ENCODE measurements at places on chromosomes 13 and 19.

DNA sequence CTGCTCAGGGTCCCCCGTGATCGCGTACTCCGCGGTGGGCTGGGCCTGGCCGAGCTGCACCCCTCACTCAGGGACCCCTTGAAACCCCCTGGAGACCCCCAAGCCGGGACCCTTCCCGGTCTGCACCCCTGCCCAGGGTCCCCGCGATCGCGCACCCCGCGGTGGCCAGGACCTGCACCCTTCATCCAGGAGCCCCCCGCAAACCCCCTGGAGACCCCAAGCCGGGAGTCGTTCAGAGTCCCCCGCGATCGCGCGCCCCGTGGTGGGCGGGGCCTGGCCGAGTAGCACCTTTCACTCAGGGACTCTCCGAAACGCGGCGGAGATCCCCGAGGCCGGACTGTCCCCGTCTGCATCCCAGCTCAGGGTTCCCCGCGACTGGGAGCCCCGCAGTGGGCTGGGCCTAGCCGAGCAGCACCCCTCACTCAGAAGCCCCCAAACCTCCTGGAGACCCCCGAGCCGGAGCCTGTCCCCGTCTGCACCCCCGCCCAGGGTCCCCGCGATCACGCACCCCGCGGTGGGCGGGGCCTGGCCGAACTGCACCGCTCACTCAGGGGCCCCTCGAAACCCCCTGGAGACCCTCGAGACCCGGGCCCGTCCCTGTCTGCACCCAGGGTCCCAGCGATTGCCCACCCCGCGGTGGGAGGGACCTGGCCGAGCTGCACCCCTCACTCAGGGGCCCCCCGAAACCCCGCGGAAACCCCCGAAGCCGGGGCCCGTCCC is 748 bp downstream of the LMNB2 start:
- DNase-seq: peak; percentile 34

DNA sequence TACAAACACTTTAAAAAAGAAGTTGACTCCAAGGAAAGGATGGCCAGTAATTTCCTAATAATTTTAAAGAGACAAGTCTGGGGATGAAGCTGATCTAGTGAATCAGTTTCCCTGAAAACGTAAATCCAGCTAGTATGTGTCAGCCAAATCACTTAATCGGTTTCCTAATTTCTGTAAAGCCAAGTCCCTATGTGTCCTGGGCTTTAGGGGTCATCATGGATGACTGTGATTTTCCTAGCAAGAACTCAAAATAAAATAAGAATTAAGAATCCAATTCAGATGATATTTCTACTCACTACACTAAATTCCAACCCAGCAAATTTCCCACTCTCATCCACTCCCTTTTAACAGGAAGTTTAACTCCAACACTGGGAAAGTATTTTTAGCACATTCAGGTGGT is 35.9 kb downstream of the ELF1 start:
- no peak for DNase-seq

- DNase-seq: no peak
Observed at GRCh38 chr13:23805821-23806220, 83.4 kb downstream of the MIPEP start.

DNA sequence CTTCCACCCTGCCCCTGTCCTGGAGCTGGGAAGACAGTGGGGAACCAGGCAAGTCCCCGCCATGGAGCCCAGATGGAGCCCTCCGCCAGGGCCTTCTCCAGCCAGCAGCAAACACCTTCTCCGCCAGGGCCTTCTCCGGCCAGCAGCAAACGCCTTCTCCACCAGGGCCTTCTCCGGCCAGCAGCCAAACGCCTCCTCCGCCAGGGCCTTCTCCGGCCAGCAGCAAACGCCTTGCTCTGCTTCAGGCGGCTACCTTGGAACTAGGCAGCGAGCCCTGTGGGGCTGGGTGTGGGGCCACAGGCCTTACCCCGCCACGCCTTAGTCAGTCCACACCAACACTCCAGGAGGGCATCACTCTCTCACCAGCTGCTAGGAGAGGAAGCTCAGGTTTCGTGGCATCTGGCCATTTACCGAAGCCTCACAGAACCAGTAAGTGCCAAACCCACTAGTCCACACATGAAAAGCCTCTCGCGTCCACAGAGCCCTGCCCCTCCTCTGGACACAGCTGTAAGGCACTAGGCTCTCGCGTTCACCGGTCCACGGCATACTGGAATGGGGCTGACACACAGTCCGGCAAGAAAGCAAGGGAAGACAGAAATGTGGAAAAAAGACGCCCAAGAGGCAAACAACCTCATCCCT is 41.0 kb downstream of the MLLT1 start:
- DNase-seq: no peak

DNA sequence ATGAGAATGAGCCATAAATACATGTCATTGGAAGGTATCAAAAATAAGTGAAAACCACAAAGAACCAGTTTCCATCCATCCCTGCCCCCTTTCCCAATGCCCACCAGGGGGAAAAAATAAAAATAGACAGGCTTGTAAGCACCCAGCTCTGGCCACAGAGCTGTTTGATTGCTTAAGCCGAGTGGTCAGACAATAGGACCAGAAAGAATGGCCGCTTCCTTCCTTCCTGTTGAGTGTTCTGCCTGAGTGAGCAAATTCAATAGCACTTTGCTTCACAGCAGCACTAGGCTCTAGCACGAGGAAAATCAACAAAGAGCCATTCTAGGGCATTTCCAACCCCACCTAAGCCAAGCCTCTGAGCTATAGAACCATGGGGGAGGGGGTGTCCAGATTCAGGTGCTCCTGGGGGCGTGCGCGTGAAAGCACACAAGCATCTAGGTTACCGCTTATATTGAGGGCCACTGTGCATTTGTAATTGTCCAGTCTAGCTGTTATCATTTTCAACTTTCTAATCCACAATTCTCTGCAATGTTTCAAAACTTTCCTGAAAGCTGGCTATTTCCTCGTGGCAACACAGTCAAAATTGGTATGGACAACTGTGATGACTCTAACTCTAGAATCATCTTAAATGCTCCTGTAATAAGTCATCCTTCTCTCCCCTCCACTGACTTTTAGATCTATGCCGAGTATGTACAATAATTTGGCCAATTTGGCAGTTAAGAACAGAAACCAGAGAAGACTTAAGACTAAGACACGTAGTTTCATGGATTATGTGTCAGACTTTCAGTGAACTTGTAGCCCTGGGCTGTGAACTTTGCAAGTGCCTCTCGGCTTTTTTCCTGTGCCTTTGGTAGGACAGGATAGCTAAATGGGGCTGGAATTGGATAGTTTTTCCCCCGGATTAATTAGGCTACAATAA is 64.3 kb downstream of the SPRY2 start:
- no peak for DNase-seq

GRCh38 chr13:91896547-91896946 is 498.1 kb downstream of the GPC5 start:
- no peak for DNase-seq

- no peak for DNase-seq
Observed at GRCh38 chr19:11478167-11479089, 2.4 kb downstream of the ELAVL3 start.

DNA sequence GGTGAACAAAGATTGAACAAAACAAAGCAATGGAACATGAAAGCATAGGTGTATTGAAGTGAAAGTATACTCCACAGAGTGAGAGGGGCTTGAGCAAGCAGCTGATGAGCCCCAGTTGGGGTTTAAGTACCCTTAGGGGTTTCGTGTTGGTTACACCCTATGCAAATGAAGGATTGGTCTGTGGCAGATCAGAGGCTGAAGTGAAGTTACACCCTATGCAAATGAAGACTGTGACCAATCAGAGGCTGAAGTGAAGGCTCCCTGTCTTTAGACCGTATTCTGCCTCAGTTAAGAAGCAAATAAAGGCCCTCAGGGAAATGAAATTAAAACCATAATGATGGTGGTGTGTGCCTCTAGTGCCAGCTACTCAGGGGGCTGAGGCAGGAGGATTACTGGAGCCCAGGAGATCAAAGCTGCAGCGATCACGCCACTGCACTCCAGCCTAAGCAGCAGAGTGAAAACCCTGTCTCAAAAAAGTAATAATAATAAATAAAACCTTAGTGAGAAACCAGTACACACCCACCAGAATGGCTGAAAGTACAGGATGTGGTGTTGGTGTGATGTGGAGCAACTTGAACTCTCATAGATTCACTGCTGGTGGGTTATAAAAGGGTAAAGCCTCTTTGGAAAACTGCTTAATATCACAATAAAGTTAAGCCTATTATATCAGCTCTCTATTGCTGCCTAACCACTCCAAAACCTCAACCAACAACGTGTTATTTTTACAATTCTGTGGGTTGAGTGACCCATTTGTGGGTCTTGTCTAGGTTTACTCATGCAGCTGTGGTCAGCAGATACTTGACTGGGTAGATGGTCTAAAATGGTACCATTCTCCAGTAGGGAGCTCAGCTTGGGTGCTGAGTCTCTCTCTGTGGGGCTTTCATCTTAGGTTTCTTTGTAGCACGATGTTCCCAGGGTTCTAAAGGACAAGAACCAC is 12.8 kb upstream of the UPF3A start:
- DNase-seq: no peak

DNA sequence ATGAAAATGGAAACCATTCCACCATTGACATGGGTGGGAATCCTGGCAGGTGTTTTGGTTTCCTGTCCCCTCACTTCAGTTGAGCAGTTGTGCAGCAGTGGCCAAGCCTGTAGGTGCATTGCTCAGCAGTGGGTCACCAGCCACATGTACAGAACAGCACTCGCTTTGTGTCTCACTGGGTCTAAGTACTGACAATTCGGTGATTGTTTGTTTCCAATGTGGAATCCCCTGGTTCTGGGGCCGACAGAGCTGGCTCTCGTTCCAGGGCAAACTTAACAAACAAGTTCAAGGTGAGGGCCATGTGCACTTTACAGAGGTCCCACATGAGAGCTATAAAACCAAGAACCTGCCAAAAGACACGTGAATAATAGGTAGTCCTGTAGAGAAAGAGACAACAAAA is 54.1 kb upstream of the SPATA13 start:
- DNase-seq: no peak

DNA sequence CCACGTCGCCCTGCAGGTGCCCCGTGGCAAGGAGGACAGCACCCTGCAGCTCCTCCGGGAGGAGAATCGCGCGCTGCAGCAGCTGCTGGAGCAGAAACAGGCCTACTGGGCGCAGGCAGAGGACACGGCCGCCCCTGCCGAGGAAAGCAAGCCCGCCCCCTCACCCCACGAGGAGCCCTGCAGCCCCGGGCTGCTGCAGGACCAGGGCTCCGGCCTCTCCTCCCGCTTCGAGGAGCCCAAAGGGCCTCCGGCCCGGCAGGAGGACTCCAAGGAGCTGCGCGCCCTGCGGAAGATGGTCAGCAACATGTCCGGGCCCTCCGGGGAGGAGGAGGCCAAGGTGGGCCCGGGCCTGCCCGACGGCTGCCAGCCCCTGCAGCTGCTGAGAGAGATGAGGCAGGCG is 11.6 kb downstream of the CBY2 start:
- DNase-seq: no peak

- no peak for DNase-seq
Observed at GRCh38 chr13:91719033-91719432, 320.6 kb downstream of the GPC5 start.

GRCh38 chr19:49217382-49217781 is 59.8 kb downstream of the TRPM4 start:
- no peak for DNase-seq

DNA sequence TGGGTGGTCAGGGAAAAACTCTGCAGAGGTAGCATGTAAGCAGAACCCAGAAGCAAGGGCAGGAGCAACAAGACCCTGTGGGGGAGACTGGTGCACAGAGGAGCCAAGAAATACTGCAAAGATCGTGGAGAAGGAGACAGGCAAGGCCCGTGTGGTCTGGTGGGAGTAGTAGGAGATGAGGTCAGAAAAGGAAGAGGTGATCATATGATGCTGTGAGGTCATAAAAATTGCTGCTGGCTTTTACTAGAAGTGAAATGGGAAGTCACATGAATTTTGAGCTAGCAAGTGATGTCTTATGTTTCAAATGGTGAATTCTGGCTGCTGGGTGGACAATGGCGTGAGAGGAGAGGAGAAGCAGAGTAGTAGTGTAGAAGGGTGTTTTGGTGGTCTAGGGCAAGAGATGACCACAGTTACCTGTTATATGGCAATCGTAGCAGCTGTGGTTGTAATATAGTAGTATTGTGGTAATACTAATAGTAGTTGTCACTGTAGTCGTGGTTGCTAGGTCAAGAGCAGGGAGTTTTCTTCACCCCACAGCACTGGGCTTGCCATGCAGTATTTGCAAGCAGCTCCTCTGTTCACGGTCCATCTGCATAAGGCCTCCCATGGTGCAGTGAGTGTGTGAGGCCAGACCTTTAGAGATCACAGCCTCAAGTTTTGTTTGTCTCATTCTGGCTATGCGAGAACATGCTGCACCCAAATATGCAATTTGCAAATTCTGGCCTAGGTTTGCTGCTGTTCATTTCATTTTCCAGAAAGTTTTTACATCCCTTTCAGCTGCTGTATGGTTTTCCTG is 205.0 kb downstream of the TSHZ3 start:
- DNase-seq: no peak

- DNase-seq: no peak
Observed at GRCh38 chr19:3233831-3234230, 9.4 kb downstream of the CELF5 start.

DNA sequence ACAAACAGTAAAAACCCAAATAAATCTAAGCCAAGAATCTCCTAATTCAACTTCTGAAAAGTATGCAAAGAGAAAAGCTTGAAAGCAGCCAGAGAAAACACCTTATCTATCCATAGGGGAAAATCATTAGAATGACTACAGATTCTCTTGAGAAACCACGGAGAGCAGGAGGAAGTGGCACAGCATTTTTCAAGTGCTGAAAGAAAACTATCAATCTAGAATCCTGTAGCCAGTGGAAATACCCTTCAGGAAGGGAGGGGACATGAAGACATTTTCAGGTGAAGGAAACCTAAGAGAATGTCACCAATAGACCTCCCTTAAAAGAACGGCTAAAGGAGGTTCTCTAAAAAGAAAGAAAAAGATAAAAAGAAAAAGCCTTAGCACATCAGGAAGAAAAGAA is 66.2 kb upstream of the XPO4 start:
- DNase-seq: no peak

GRCh38 chr13:99237981-99238662 is 20.1 kb downstream of the GPR18 start:
- no peak for DNase-seq

- DNase-seq: no peak
Observed at GRCh38 chr19:53789708-53790678, 34.1 kb downstream of the NLRP12 start.

- DNase-seq: no peak
Observed at GRCh38 chr13:80844164-80844563, 503.2 kb upstream of the SPRY2 start.

DNA sequence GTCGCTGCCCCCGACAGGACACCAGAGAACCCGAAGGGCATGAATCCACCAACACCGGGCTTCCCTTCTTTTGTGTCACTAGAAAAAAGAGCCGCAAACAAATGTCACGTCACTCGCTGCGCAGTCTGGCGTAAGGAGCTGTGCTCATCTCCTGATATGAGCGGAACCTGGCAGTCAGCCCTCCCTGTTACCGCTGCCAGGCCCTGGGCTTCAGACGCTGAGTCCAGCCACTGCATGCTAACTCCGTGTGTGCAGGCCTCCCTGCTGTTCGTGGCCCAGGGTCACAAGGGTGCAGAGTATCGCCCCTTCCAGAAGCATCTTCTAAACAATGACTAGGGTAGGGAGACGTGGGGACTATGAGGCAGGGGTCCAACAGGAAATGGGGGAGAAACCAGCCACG is 71.3 kb downstream of the SLC7A1 start:
- no peak for DNase-seq

GRCh38 chr13:97131447-97131846 is 90.7 kb upstream of the MBNL2 start:
- DNase-seq: no peak

GRCh38 chr13:109394311-109394988 is 391.9 kb downstream of the IRS2 start:
- DNase-seq: no peak
